ENCODE measurements at places on chromosomes 7 and 10.

- no peak for DNase-seq
These were observed 91.5 kb downstream of the KMT2C start for GRCh38 chr7:152344253-152344652.

GRCh38 chr7:28643584-28644340, 231.4 kb downstream of the CREB5 start:
- DNase-seq = no peak

- no peak for DNase-seq
These were observed 11.0 kb upstream of the TLL2 start for GRCh38 chr10:96524741-96525140.

DNA sequence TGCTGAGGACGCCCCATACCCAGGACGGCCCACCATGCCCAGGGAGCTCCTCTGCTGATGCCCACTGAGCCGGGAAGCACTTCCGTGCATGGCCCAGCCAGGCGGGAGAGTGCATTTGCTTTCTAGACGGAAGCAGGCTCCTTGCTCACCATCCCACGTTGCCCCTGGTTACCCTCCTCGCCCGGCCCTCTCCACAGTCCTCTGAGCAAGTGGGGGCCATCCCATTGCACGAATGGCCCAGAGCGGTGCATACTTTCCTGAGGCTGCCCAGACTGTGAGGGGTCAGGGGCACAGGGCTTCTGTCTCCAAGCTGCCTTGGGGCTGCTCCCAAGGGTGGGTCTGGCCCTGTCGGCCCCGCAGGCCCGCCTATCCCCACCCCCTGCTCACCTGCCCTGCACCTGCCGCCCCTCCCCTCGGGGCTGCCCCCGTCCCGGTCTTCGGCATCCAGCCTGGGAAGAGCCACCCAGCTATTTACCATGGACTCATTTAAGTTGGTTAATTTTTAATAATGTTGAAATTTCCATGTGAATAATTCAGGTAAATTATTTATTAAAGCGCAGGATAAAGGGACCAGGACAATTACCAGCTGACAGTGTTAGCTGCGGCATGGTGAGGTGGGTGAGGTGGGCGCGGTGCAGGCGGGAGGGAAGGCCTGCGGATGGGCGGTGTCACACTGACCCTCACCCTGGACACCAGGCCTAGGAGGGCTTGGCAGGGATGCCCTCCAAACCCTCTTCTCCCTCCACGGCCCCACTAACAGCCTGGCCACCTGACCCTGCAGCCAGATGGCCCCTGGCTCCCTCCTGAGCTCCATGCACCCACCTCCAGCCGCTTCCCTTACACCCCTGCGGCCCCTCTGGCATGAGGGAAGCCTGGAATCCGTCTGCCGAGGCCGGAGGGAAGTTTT, 104.4 kb downstream of the MICALL2 start:
- no peak for DNase-seq

- DNase-seq = no peak
These were observed 33.9 kb downstream of the BCAP29 start for GRCh38 chr7:107613948-107614347.

GRCh38 chr10:20948686-20949327, 51.7 kb upstream of the NEBL start:
- DNase-seq = no peak

DNA sequence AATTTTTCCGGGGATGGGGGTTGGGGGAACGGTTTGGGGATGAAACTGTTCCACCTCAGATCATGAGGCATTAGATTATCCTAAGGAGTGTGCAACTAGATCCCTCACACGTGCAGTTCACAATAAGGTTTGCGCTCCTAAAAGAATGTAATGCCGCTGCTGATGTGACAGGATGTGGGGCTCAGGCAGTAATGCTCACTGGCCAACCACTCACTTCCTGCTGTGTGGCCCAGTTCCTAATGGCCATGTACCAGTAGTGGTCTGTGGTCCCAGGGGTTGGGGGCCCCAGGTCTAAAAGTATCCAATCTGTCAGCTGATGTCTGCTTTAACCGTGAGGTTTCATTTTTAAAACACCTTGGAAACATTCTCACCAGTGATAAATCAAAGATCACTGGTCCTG, 2.2 kb downstream of the STN1 start:
- peak; percentile 17 for DNase-seq

- DNase-seq = peak; percentile 97
These were observed at the start of gene HHEX for GRCh38 chr10:92689663-92690210. HHEX (plus strand) TSS chr10:92689955; CDS start chr10:92689987, 32 bp downstream.

GRCh38 chr10:133381036-133381435, 2.0 kb downstream of the PAOX start:
- no peak for DNase-seq

GRCh38 chr10:126872768-126873167, 32.5 kb upstream of the DOCK1 start:
- no peak for DNase-seq

GRCh38 chr10:77249901-77250459, 387.6 kb downstream of the KCNMA1 start:
- no peak for DNase-seq

DNA sequence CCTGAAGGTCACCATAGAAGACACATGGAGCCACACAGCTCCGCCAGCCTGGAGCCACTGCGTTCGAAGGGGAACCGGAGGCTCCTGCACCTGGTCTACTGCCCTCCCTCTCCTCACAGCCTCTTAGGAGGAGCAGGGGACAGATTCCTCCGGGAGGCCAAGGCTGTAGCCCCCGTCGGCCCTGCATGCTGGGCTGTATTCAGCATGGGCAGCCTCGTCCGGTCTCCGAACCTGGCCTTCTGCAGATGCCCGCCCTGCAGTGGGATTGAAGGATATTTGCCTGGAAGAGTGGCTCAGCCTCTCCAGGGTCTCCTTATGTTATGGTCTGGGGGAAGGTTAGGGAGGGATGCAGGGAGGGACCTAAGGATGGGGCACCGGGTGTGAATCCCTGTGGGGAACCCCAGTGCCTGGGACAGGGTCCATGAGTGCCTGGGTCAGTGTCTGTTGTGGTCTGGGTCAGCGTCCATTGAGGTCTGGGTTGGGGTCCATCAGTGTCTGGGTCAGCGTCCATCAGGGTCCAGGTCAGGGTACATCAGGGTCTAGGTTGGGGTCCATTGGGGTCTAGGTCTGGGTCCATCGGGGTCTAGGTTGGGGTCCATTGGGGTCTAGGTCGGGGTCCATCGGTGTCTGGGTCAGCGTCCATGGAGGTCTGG, 13.0 kb upstream of the SCART1 start:
- DNase-seq = no peak

DNA sequence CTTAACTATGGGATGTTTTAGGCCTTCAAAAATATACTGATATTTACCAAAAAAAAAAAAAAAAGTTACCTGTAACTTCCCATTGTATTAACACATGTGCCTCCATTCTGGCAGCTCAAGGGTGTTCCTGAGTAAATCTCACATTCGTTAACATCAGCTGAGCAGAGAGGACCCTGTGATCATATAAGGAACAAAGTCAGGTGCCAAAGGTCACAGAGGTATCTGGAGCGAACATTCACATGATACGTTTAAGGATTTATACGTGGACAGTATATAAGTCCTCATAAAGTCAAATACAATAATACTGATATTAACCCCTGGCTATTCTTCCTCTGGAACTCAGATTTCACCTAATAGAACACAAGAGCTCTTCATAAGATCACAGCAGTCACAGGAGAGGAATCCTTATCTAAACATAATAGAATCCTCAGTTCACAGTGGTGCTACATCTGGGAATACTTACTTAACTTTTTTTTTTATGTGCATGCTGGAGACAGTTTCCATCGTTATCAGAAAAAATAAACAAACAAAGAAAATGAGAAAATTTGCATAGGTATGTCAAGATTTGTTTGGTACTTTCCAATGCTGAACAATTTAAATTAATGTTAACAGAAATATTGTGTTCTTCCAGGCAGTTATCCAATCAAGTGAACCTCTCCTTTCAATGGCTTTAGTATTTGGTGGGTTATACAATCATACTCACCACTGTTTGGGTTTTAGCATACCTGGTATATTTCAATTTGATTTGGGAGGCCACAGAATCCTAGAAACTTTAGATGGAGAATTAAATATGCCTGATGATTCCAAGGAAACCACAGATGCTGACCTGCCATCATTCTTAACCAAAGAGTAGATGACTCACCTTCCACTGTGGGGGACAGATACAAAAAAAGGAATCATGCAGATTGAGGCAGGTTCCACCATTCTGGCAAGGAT, 6.6 kb downstream of the CUBN start:
- no peak for DNase-seq

GRCh38 chr7:155344270-155344617, 46.6 kb downstream of the INSIG1 start:
- no peak for DNase-seq

- DNase-seq = no peak
These were observed 88.0 kb upstream of the ELMO1 start for GRCh38 chr7:37536706-37537105.

DNA sequence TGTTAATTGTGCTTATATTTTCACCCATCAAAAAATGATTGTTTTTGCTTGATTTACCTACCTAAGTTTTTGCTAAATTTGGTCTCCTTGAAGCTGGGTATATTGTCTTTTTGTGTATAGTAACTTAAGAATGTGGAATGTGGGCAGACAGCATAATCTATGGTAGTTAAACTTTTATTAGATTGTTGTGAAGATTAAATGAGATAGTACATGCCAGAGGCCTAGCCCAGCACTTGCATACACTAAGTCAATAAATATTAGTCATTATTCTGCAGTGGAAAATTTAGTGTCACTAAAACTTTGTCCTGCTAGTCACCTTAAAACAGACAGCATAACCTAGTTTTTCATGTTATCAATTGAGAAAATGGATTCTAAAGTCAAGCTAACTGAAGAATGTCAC, 19.3 kb upstream of the RPA3 start:
- no peak for DNase-seq

DNA sequence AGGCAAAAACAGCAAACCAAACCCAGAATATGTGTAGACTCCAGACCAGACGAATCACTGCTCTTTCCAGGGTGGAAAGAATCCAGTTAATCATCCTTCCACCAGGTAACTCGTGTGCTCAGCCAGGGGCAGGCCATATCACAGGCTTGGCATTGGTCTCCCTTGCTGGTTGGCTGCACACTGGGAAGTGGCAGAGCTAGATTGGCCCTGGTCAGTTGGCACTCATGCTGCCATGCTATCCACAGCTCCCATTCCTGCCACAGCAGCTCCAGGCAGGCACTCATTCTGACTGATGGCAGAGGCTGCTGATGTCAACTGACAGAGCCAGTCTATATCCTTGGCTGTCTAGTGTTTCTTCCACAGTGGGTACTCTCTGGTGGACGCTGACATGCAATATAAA, 9.7 kb upstream of the GDF10 start:
- no peak for DNase-seq

GRCh38 chr7:142500366-142500765, 242.5 kb upstream of the PRSS58 start:
- no peak for DNase-seq

DNA sequence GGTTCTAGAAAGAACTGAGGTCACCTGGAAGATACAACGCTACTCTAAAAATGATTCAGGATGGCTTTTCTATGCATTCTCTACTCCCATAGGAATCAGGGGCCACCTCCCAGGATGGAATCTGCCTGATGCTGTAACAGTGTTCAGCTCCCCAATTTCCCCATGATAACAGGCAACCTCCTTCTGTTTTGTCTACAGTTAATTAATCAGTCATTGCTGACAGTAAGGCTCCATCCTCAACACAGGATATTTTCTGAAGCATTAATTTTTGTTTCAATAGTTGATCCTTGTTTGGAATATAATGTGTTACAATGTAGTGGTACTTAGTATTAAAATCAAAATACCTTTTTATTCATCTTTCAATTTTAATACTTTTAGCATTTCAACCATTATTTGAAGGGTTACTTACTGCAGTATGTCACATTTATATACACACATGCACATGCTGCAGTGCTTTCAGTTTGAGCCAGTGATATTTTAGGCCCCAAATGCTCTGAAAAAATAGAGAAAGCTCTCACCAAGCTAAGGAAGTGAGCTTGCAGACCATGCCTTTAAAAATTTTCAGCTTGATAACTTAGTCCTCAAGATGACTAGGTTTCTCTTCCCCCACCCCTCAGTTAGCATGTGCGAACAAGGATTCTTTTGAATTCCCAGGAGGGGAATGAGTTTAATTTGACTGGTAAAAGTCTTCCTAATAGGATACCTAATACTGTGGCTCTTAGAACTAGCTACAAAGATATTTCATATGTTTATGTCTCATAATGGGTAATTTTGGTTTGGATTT, 592 bp upstream of the PIK3CG start:
- peak; percentile 10 for DNase-seq

DNA sequence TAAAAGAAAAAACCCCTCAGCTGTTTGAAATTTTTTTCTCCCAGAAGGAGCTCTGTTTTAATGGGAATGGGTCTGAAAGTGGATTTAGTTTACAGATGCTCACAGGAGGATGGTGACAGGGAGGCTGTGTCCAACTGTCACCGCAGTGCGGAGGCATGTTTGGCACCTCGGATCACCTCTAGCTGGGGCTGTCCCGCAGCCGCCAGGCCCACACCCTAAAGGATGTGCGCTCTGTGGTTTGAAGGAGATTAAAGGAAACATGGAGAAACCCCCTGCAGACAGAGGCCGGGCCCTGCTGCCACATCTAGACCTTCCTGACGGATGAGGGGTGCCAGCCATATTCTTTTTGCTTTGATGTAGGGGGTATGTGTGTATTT, 160.6 kb downstream of the DNAJB6 start:
- no peak for DNase-seq

DNA sequence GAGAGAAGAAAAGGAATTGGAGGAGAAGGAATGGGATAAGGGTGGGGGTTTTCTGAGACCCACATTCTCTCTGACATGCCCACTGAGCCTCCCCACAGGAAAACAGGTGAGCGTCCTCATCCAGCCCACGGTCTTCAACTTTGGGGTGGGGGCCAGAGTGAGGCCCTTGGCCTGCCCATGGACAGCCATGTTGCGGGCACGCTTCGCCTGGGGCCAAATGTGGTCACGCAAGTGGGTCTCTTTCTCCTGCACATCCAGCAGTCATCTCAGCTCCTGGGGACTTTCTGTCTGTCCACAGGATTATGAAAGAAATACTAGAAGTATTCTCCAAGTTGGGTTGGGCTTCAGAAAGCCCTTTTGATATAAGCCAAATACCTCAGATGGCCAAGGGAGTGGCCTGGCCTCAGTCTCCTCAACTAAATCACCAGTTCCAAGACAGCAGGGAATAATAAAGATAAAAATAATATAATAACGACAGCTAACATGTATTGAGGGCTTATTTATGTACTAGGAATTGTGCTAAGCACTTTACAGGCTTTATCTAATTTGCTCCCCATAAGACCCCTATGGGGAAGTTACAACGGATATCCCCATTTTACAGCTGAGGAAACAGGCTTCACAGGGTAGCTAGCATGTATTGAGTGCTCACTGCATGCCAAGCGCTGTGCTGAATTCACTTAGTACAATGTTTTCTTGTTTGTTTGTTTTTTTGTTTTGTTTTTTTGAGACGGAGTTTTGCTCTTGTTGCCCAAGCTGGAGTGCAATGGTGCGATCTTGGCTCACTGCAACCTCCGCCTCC, 57.2 kb upstream of the LBX1 start:
- no peak for DNase-seq

DNA sequence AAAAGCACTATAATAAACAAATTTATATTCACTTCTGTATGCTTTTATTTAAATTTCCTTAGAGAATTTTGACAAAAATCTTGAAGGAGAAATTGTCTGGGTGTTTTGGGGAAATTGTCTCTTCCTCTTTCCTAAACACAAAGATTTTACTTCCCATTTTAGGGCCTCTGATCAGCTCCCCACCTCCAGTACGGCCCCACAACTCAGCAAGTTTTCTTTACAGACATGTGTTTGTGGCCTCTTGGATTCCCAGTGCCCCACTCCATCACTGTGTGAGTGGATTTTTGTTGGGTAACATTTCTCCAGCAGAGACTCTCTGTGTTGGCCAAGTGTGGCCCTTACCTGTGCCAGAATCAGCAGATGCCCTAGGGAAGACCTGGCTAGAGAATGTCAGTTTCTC, 182.8 kb upstream of the CDC14C start:
- peak; percentile 76 for DNase-seq

Measured in suppressor macrophage (primary cell).